ENCODE measurements at places on chromosomes 3 and 15. TPM values are rescaled to one million over a fixed set of nuclear protein-coding genes. Genes with fewer than 3 reads are reported as not detected.

Gene SECISBP2L
- 37.1 TPM for total RNA-seq

Gene MEX3B
- 0.45 TPM for total RNA-seq

Gene ECE2
- not detected for total RNA-seq

Gene COMMD2
- total RNA-seq, result 1.4 TPM

Gene ITIH1
- total RNA-seq, result not detected

Gene TERC
- total RNA-seq, result 107 TPM

Gene CMC1
- total RNA-seq, result 93.4 TPM

Gene MST1R
- 386 TPM for total RNA-seq

Gene SCG5
- not detected for total RNA-seq

Gene TM4SF1
- total RNA-seq, result 57.6 TPM

Gene ZMYND10
- total RNA-seq, result 0.92 TPM

Gene ENTPD3
- total RNA-seq, result not detected

Gene MTHFS
- total RNA-seq, result not detected

Gene P2RY14
- total RNA-seq, result 11.6 TPM

Gene P2RY13
- 1.3 TPM for total RNA-seq

Gene ADAMTS17
- total RNA-seq, result 14.3 TPM

Gene DCLK3
- total RNA-seq, result 0.92 TPM

Gene HHLA2
- 7.2 TPM for total RNA-seq

Gene MORC1
- not detected for total RNA-seq

Gene TIGIT
- total RNA-seq, result not detected

Gene PLCD1
- 15.6 TPM for total RNA-seq

Gene SMCO1
- total RNA-seq, result not detected

Gene PPM1L
- 43.2 TPM for total RNA-seq

Gene SPG11
- total RNA-seq, result 139 TPM

Gene C3orf49
- not detected for total RNA-seq

Gene SAMMSON
- total RNA-seq, result not detected

Gene TTLL3
- 50.3 TPM for total RNA-seq

Gene DNAH12
- 8.2 TPM for total RNA-seq

Gene DHX30
- total RNA-seq, result 54.2 TPM

Gene SNRPA1
- 18.5 TPM for total RNA-seq

Gene PEX5L
- not detected for total RNA-seq

Gene CYP1A2
- total RNA-seq, result not detected

Gene ADAMTS9
- total RNA-seq, result 35.6 TPM

Gene ZNF774
- 4.9 TPM for total RNA-seq

Gene FRMD4B
- 35.6 TPM for total RNA-seq

Gene PLA1A
- total RNA-seq, result 3.1 TPM

Gene HTR3E
- not detected for total RNA-seq

Gene PGBD4
- total RNA-seq, result 0.58 TPM

Gene GABRR3
- not detected for total RNA-seq

Gene GRAMD2A
- not detected for total RNA-seq

Gene CEMIP
- total RNA-seq, result not detected

Gene TAGLN3
- not detected for total RNA-seq

Gene CHRM5
- total RNA-seq, result not detected

Measured in stomach (tissue), 19 donors.